ENCODE measurements at places on chromosomes 13 and 19.
A peak's percentile ranks its signal among the peaks of the same experiment; 100 is the strongest.

DNA sequence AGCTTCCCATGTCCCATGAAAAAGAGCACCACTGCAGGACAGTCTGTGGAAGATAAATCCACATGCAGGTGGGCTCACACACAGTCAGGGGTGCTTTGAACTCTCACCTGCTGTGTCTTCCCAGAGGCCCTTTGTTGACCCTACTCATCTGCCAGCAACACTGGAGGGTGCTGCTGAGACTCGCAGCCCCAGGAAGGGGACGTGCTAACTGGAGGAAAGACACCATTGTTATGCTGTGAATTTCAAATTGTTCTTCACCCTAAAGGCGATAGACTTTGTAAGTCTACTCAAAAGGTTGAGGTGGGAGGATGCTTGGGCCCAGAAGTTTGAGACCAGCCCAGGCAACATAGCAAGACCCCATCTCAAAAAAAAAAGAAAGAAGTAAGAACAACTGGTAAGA is 107.3 kb upstream of the SERP2 start:
- DNase-seq, result no peak

DNA sequence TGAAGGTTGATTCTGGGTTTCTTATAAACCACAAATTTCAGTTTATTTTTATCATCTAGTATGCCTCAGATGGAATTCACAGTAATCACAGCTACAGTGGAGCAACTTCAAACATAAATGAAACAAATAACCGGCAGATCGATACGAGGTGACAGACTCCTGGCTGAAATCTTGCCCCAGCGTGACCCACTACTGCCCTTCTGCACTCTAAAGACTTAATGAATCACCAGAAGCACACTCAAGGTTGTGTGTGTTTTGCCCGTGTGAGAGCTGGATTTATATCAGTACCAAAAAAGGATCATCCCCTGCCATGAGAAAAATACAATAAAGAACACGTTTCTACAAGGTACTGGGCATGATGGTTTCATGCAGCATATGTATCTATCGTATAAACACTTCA is 161.7 kb downstream of the KLF12 start:
- DNase-seq, result no peak

DNA sequence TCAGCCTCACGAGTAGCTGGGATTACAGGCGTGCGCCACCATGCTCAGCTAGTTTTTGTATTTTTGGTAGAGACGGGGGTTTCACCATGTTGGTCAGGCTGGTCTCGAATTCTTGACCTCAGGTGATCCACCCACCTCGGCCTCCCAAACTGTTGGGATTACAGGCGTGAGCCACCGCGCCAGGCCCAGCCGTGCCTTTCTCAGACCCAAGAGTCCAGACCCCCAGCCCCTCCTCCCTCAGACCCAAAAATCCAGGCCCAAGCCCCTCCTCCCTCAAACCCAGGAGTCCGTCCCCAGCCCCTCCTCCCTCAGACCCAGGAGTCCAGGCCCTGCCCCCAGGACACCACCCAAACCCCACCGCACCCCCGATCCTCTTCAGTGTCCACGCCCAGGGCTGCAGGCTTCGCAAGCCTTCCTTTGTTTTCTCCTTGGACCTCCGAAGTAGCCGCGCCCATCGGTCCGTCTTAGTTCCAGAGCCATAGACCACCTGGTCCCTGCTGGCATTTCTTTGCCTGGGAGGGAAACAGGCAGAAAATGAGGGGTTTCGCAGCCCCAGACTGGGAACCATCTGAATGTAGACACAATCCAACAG is 3.7 kb downstream of the TMC4 start:
- no peak for DNase-seq

DNA sequence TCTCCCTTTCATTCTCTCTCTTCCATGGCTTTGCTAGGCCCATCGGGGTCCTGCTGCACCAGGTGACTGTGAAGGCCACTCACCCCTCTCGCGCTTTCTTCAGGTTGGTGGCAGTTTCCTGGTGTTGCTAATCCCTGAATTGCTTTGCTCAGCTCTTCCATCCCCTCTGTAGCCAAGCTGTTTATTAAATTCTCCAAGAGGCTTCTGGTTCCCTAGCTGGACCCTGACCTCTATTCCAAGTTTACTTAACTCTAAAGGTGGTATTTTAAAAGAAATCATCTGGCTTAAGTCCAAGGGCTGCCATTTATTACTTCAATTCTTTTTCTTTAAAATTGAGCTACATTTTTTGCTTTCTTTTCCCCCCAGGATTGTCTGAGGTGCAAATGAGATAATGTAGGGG is 32.7 kb upstream of the MICU2 start:
- no peak for DNase-seq

GRCh38 chr19:18016209-18016910 is 8.4 kb downstream of the ARRDC2 start:
- DNase-seq, result no peak

DNA sequence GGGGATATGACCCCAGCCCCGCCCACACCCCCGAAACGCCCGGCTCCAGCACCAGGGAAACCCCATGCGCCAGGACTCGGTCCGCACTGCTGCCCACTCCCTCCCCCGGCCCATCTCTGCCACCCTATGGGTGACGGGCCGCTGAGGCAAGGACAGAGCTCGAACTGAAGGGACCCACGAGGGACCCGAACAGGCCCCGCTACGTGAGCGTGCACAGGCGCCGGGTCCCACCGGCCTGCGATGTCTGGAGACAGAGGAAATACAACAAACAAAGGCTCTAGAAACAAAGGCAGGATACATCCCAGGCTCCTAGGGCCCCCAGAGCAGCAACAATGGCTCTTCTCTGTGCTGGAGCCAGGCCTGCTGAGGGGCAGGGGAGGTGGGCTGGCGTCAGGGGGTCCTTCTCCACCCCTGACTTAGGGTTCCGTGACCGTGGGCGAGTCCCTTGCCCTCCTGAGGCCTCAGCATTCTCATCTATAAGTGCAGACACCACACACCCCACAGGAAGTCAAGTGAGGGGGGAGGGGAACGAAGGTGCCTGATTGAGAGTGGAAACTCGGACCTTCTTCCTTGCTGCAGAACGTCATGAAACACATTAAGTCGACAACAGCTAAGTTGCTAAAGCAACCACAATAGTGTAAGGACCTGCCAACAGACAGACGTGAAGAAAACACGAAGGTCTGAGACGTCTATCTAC is 3.1 kb downstream of the ABHD17A start:
- no peak for DNase-seq

GRCh38 chr19:14035706-14036105 is 4.1 kb downstream of the IL27RA start:
- DNase-seq, result no peak

- DNase-seq, result no peak
Measured at GRCh38 chr19:10935371-10936059, 6.9 kb downstream of the TIMM29 start.

DNA sequence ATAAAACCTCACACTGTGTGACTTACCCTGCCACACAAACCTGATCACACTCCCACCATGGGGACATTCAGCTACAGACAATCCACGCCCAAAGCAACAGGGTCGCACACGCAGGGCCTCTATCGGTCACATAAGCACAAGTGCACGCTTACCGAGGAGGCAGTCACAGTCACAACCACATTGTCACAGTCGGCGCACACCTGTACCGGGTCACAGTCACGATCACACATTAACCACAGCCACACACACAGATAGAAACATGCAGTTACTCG is 579 bp downstream of the ZNF566 start:
- DNase-seq, result no peak

- DNase-seq, result no peak
Measured at GRCh38 chr19:18465214-18465963, 27.5 kb upstream of the ISYNA1 start.

- DNase-seq, result no peak
Measured at GRCh38 chr13:45700971-45701900, 884 bp upstream of the CBY2 start.

DNA sequence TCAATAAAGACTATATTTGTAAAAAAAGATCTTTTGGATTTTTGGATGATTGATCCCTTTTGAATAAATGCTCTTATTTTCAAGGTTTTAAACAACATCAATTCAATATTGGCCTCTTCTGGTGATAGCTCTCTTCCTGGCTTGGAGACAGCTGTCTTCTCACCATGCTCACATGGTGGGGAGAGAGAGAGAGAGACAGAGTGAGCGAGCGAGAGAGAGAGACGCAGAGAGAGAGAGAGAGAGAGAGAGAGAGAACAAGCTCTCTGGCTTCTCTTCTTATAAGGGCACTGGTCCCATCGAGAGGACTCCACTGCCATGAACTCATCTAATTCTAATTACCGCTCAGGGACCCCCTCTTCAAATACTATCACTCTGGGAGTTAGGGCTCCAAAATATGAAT is 32.1 kb upstream of the FARP1 start:
- DNase-seq, result no peak

- DNase-seq, result peak; percentile 5
Measured at GRCh38 chr19:36245210-36246005, 30.5 kb downstream of the ZNF146 start.

- DNase-seq, result no peak
Measured at GRCh38 chr13:31537052-31537451, 202.3 kb upstream of the RXFP2 start.

DNA sequence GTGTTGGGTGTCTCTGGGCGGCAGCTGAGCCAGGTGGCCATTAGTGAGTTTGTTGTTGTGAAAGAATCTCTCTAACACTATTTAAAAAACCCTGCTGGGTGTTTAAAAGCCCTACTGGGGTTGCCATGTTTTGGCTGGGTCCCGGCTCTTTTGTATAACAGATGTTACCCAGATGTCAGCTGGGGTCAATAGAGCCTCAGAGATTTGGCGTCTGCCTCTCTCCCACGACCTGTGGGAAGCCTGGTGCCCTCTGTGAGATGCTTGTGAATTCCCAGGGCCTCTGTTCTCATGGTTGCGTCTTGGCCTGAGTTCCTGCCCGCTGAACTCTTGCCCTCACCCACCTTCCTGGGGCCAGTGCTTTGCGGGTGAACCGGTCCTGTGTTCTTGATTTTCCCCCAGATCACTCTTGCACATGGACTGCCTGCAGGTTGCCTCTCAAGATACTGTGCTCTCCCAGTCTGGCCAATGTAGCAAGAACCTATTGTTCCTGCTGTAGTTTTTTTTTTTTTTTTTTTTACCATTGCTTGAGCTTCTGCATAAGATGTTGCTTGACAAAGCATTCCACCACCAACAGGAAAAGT is 9.5 kb downstream of the NFILZ start:
- no peak for DNase-seq

GRCh38 chr19:7488736-7489353 is at the start of gene PEX11G:
TSS of gene PEX11G (minus strand) at chr19:7489035. CDS start at chr19:7489010, 25 bp downstream.
- DNase-seq, result peak; percentile 58

GRCh38 chr19:15212711-15213110 is 11.9 kb upstream of the NOTCH3 start:
- DNase-seq, result no peak

DNA sequence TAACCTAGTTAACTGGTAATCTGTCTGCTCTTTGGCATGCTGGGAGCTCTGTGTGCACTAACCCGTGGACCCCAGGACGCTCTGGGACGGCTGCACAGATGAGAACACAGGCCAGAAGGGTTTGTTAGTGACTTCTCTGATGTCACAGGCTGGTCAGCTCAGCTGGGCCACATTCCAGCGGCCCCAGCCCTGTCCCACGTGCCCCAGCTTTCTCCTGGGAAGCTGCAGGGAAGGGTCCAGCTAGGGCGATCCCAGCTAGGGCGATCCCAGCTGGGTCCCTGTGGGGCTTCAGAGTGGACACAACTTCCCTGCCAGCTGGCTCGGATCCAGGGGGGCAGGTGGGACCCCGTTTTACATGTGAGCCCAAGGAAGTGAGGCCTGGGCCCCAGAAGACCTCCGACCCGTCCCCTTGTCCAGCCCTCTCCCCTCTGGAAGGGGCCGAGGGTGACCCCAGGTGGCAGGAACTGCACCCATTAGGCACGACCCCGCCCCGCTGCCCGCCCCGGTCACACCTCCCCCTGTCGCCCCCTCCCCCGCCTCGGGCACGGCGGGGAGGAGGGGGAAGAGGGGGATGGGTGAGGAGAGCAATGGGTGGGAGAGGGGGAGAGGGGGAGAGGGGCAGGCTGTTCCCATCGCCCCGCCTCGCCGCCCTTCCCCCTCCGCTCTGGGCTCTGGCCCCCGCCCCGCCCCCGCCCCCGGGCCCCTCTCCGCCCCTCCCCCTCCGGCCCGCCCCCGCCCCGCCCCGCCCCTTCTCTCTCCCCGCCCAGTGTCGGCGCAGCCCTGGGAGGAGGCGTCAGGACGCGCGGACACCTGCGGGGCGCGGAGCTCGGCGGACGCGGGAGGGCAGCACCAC is 75.2 kb upstream of the MCF2L start:
- no peak for DNase-seq

GRCh38 chr13:19957320-19958154 is 990 bp upstream of the ZMYM2 start:
- no peak for DNase-seq

DNA sequence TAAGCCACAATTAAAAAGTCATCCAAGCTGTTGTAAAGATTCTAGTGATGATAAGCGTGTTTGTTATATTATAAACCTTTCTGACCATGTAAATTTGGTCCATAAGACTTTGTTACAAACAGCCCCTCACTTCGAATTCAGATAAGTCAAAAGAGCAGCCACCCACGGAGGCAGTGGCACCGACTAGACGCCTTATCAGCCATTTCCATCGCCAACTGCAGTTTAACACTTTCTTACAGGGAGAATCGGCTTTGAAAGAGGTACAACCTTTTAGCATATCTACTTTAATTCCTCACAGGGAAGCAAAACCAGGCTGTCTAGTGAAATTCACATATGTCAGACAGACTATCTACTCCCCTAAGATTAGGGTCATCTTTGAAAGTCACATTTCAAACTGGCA is 47.5 kb downstream of the SOX21 start:
- no peak for DNase-seq

GRCh38 chr19:52694921-52695320 is 39.9 kb downstream of the ZNF611 start:
- no peak for DNase-seq

DNA sequence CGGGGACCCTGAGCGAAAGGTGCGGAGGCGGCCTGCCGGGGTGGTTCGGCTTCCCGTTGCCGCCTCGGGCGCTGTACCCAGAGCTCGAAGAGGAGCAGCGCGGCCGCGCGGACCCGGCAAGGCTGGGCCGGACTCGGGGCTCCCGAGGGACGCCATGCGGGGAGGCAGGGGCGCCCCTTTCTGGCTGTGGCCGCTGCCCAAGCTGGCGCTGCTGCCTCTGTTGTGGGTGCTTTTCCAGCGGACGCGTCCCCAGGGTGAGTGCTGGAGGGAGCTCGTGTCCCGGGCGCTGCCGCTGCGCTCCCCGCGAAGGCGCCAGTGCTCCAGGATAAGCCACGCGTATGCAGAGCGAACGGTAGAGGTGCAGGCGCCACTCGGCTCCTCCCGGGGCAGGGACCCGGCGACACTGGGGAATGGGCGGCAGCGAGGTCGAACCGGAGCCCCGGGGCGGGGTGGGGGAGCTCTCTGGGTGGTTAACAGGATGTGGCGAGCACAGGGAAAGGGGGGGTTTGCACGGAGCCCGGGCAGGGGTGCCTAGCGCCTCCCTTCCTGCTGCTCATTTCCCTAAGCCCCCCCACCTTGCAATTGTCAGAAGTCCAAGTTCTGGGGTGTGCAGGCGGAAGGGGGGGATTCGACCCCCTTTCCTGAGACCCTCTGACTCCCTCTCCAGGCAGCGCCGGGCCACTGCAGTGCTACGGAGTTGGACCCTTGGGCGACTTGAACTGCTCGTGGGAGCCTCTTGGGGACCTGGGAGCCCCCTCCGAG is at the start of gene IL27RA:
IL27RA (plus strand) TSS at position 44 of the 762 bp plus-strand sequence; CDS start at position 155, 111 bp downstream.
- no peak for DNase-seq
